ENCODE measurements at places on chromosomes 12 and 14.

DNA sequence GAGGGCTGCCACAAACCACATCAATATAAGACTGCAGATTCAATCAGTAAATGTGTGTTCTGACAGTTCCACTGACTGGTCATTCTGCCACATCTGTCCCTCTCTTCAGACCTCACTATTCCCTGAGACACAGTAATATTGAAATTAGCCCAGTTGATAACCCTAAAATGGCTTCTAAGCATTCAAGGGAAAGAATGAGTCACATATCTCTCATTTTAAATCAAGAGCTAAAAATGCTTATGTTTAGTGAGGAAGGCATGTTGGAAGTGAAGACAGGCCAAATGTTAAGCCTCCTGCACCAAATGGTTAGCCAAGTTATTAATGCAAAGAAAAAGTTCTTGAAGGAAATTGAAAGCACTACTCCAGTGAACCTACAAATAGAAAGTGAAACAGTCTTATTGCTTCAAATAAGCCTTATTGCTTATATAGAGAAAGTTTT lies 24.5 kb upstream of the KIF21A start:
- DNase-seq = no peak
- no peaks in the 10 kb centered on the region for H3K36me3 ChIP-seq
- H3K27me3 ChIP-seq = no peaks in the 10 kb centered on the region
- H3K4me1 ChIP-seq = peaks cover 9% of the 10 kb centered on the region
- peak overlapping the region; percentile 89 for H3K27ac ChIP-seq

GRCh38 chr14:58280954-58281787 lies 17.2 kb upstream of the ARID4A start:
- H3K36me3 ChIP-seq = peaks cover 91% of the 10 kb centered on the region
- peak overlapping the region; percentile 47 for H3K4me3 ChIP-seq
- peak overlapping the region; percentile 87 for H3K27ac ChIP-seq
- no peaks in the 10 kb centered on the region for H3K27me3 ChIP-seq

DNA sequence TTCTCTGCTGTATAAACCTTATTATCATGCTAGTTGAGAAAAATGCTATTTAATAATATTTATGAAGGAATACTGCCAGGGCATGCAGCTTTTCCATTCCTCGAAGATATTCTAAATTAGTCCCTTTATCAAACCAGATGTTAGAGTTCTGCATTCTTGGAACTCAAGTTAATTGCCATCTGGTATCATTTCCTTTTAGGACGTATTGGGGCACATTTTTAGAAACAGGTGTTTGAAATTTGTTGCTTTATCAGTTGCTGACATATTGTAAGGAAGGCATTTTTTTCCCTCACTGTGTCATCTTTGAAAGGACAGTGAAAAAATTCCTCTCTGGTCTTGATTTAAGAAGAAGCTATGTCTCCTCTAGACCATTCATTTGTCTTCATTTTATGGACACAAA lies 471.2 kb upstream of the PRICKLE1 start:
- H3K4me1 ChIP-seq = no peaks in the 10 kb centered on the region
- no peak for DNase-seq
- no peak overlapping the region for H3K4me3 ChIP-seq
- no peaks in the 10 kb centered on the region for H3K27me3 ChIP-seq
- H3K36me3 ChIP-seq = no peaks in the 10 kb centered on the region
- no peak overlapping the region for H3K27ac ChIP-seq

DNA sequence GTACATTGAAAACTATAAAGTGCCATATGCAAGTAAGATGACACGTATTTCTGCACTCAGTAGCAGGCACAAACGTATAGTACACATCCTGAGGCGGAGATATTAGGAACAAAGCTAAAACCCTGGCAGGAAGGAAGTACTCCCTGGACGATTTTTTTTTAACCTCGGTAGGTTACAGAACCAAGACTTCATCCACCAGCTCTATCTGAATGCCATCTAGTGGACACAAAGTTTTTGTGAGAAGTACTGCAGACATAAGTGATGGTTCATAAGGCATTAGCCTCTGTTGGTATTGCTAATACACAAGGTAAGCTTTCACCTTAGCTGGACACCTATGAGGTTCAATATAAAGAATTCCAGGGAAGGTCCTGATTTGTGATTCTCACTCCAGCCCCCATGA lies 83.0 kb upstream of the CCDC196 start:
- no peak for DNase-seq
- no peaks in the 10 kb centered on the region for H3K36me3 ChIP-seq
- no peaks in the 10 kb centered on the region for H3K4me1 ChIP-seq
- no peak overlapping the region for H3K4me3 ChIP-seq
- H3K27me3 ChIP-seq = no peaks in the 10 kb centered on the region
